Stimulated activated CD4-positive, alpha-beta T cell treated with anti-CD3 and anti-CD28 coated beads, Interleukin-1b, Interleukin-23, amount 100 ng/mL, for 24 hours (primary cell): ENCODE measurements at places on chromosomes 1 and 21.

GRCh38 chr21:42002421-42002958 is 7.7 kb downstream of the ZBTB21 start:
- DNase-seq, result peak; percentile 42

GRCh38 chr1:88394958-88395357 is 289.1 kb upstream of the PKN2 start:
- DNase-seq, result no peak

- no peak for DNase-seq
These were observed 367.0 kb upstream of the NEGR1 start for GRCh38 chr1:72649211-72649888.

DNA sequence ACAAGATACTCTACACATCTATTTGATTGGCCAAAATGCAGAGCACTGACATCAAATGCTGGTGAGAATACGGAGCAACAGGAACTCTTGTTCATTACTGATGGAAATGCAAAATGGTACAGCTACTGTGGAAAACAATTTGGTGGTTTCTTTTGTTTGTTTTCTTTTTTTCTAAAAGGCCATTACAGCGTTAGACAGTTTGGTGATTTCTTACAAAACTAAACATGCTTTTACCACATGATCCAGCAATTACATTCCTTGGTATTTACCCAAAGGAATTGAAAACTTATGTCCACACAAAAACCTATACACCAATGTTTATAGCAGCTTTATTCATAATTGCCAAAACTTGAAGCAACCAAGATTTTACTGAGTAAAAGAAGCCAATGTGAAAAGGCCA is 66.4 kb upstream of the FBXO28 start:
- no peak for DNase-seq

DNA sequence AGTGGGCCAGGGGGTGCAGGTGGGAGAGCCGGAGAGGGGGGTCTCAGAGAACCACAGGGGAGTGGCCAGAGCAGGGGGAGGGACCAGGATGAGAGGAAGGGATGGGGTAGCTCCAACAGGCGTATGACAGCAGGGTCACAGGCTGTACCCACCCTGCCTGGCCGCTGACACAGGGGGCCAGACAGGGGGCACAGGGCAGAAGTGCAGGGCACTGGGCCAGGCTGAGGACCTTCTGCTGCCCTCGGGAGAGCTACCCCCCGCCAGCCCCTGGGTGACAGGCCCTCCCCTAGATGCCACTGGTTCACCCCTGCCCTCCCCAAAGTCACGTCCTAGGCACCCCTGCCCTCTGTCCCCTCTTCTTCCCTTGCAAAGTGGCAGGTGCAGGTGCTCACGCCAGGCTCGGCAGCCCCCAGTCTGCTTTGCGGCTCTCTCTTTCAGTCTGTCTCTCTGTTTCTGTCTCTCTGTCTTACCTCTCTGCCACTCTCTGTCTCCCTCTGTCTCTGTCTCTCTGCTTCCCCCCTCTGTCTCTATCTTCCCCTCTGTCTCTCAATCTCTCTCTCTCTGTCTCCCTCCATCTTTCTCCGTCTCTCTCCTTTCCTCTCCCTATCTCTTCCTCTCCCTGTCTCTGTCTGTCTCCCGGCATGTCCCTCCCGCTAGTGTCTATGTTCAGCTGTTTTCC is 48.5 kb downstream of the WNT9A start:
- DNase-seq, result no peak

- no peak for DNase-seq
These were observed 25.6 kb downstream of the PADI3 start for GRCh38 chr1:17274186-17275170.

- DNase-seq, result no peak
These were observed 92.9 kb downstream of the PIGK start for GRCh38 chr1:77126307-77126706.

DNA sequence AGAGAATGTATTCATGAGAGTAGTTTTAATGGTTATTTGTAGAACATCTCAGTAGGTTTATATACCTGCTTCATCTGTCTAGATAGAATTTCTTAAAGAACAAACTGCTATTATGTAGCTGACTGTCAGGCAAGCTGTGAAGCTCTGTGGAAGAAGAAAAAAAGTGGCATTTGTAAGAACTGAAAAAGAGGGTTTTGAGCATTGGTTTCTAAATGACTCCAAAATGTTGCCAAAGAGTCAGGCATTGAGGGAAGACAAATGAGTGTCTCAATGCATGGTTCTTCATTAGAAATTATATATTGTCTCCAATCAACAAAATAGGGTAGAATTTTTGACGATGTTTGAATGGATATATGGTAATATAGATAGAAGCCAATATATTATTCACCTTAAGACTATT is 1276.1 kb downstream of the KCNT2 start:
- no peak for DNase-seq

- no peak for DNase-seq
These were observed 29.4 kb upstream of the BMP8A start for GRCh38 chr1:39462074-39462473.

- no peak for DNase-seq
These were observed 7.0 kb downstream of the LELP1 start for GRCh38 chr1:153210206-153210605.

DNA sequence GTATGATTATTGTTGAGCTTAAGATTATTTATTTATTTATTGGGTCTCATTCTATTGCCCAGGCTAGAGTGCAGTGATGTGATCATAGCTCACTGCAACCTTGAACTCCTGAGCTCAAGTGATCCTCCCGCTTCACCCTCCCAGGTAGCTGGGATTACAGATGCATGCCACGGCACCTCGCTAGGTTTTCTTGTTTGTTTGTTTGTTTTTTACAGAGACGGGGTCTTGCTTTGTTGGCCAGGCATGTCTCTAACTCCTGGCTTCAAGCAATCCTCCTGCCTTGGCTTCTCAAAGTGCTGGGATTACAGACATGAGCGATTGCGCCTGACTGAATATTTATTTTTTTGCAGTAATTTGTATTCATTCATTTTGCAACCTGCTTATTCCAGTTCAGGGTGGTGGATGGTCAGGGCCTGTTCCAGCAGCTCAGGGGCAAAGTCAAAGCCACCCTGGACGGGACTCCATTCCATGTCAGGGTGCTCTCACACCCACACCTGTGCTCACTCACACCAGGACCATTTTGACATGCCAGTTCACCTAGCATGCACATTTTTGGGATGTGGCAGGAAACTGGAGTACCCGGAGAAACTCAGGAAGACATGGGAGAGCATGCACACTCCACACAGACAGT is 29.6 kb upstream of the RASAL2 start:
- DNase-seq, result no peak

DNA sequence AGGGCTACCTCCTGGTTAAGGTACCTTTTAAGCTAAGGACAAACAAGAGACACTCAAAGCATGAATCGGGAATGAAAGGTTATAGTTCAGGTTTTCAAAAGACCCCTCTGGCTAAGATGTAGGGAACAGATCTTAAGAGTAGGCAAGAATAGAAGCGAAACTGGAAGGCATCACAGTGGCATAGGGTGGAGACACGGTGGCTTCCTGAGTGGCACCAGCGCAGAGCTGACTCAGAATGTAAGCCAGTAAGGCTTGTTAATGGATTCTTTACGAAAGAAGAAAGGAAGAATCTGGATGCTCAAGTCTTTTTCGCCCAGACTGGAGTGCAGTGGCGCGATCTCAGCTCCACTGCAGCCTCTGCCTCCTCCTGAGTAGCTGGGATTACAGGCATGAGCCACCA is 21.2 kb downstream of the PADI6 start:
- no peak for DNase-seq

DNA sequence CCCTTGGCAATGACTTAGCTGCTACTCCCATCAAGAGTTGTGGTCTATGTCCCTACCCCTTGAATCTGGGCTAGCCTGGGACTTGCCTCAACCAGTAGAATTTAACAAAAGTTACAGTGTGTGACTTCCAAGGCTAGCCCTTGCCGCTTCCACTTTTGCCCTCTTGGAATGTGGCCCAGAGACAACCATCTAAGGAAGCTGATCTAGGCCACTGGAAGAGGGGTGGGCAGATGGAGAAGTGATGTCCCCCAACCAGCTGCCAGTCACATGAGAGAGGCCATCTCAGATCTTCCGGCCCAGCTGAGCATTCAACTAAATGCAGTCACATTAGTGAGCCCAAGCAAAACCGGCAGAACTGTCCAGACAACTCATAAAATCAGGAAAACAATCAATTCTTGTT is 115.1 kb downstream of the TOMM20 start:
- no peak for DNase-seq

DNA sequence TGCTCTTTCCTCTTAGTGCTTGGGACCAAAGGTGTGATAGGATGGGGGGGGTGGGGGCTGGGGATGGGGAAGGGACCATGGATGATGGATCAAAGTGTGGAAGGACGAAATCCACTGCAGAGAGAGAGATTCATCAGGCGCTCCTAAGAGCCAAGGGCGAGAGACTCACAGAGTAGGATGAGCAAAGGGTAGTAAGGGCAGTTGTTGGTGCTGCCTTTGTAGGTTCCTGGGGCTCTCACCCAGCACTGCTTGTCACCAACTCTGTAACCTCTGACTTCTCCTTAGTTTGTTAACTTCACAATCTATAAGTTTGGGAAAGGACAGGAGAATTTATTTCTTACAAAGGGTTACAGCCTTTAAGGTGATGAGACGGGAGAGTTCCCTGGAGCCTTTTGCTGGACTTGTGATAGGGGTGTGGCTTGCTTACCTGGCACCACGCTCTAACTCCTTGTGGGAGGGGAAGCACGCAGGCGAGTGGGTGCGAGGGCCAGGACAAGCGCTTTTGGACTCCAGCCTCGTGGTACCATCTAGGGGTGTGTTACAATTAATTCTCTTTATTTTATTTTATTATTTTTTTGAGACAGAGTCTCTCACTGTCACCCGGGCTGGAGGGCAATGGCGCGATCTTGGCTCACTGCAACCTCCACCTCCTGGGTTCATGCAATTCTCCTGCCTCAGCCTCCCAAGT is 1.6 kb upstream of the PDXK start:
- DNase-seq, result no peak

DNA sequence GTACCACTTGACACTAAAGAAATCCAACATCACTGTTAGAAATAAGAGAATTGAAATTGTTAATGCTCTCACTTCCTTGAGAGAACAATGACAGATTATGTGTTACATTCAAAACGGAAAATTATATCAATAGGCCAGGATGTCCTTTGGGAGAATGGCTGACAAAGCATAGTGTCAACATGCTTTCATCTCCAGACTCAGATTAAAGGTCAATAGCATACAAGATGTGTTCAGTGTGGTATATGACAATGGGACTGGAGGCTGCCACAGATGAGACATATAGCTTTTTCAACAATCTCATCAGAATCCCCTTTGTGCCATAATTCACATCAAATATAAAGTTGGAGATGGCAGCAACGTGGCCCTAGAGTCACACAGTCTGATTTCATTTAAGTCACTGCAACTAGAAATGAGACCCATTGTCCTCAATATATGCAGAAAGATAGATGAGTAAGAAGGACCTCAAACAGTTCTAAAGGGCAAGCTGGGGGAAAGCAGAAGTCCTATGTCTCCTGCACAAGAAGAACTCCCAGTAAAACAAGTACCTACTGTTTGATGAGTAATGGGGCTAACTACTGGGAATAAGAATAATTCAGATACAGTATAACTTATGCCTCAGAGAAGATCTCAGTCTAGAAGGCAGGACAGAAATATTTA is 327.9 kb downstream of the TTLL7 start:
- no peak for DNase-seq

- DNase-seq, result no peak
These were observed 91.9 kb downstream of the COLGALT2 start for GRCh38 chr1:183945428-183946319.

DNA sequence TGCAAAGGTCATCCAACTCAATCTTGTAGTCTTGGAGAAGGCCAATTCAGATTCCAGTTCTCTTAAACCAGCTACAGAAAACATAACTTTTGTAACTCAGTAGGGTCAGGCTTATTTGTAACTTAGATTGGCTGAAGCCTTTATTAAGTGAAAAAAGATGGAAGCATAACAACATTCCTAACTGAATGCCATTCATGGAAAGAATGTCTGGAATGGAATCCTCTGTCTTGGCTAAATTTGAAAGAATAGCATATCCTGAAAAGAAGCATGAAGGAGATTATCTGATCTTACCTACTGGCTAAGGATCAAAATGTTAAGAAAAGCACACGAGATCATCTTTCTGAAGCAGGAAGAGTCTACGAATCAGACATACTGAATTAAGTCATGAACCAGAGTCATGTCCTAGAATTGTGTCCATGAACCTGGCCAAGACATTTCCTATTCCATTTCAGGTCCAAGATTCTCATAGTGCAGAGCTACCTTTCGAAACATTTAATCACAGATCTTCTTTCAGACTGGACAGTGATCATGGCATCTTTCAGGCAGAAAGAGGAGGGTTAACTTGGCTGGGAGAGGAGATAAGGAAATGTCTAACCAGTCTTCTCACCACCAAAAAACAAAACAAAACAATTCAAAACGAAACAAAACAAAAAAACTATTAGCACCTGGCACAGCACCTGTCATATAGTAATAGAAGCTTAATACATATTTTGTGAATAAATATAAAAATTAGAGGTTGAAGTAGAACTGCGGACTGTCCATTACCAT is 75.6 kb downstream of the XCL2 start:
- no peak for DNase-seq

- DNase-seq, result no peak
These were observed 16.3 kb upstream of the PLCH2 start for GRCh38 chr1:2459757-2460156.

- DNase-seq, result no peak
These were observed 740 bp downstream of the DSTYK start for GRCh38 chr1:205210756-205211168.

DNA sequence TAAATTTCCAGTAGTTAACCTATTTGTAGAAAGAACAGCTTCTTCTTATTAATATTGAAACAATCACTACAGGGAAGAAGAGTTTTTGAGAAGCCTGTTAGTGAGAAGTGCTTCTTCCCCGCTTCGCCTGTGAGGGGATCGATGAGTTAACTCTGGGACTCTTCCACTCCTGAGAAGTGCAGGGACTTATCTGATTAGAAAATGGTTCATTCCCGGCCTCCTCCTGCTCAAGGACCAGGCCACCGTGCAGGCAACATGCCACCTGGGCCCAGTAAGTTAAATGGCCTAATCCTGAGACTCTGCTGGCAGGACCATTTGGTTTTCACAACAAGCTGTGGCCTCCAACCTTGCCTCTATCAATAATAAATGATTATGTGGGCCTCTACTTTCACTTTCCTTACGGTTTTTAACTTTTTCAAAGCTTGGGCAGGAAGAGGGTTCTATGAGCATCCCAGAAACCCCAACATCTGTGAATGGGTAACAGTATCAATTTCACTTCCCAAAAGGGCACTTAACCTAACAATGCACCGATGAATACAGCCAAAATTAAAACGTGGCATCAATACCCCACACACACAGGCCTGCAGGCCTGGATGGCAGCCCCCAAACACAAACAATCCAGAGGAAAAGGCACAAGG is 33.1 kb downstream of the SIPA1L2 start:
- no peak for DNase-seq
